ENCODE measurements at places on chromosomes 4 and X.

- DNase-seq: peak; percentile 2
Measured at GRCh38 chrX:23435575-23435974, 100.9 kb downstream of the PTCHD1 start.

DNA sequence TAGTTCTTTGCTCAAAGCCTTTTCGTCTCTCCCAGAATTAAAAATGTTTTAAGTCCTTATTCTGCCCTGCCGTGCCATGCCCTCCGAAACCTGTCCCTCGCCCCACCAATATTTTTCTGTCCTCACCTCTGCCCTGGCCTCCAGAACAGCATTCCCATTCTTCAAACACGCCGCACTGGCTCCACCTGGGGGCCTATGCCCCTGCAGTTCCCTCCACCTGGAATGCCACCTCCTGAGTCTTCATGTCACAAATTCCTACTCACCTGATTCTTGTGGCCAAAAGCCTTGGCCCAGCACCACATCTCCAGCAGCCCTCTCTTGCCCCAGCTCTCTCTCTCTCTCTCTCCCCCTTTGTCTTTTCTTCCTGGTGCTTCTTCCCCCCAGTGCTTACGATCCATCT, 91.6 kb downstream of the APBB2 start:
- DNase-seq: no peak

- DNase-seq: no peak
Measured at GRCh38 chr4:78776729-78777575, 802 bp downstream of the BMP2K start.

DNA sequence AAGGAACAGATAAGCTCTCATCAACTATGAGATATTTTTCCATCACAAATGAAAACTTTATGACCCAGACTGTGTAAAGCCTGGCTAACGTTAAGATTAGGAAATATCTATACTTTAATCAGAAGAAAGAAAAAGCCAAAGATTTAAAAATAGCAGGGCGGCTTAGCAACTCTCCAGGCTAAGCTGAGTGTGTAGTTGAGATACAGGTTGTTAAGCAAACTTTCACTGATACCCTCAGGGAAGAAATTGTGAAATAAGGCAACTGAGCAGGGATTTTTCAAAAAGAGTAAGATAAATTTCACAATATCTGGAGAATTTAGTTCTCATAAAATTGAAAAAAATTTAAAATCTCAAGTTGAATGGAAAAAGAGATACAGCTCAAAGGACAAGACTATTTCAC, 382.0 kb downstream of the RAPGEF2 start:
- no peak for DNase-seq

GRCh38 chr4:6658209-6658595, 17.7 kb downstream of the MRFAP1 start:
- DNase-seq: no peak

GRCh38 chr4:86283371-86283770, 76.5 kb downstream of the MAPK10 start:
- DNase-seq: no peak

- no peak for DNase-seq
Measured at GRCh38 chr4:10011885-10012284, 9.4 kb downstream of the SLC2A9 start.

- DNase-seq: peak; percentile 48
Measured at GRCh38 chr4:77187322-77187721, 30.3 kb downstream of the CCNG2 start.

- no peak for DNase-seq
Measured at GRCh38 chr4:173046818-173047217, 121.8 kb upstream of the GALNT7 start.

DNA sequence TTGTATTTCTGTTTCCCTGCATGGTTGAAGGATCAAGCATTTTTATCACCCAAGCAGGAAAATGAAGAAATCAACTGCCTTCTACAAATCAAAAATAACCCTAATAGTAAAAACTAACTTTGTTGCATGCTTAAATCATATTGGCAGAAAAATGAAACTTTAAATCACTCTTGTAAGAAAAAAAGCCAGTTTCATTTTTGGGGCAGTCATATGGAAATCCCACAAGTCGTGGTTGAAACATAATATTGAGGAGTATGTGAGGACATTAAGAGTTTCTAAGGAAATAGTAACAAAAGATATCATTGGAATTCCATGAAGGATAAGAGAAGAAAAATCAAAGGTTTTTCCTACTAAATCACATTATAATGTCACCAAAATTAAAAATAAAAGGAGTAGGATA, 8.4 kb downstream of the TEC start:
- no peak for DNase-seq

DNA sequence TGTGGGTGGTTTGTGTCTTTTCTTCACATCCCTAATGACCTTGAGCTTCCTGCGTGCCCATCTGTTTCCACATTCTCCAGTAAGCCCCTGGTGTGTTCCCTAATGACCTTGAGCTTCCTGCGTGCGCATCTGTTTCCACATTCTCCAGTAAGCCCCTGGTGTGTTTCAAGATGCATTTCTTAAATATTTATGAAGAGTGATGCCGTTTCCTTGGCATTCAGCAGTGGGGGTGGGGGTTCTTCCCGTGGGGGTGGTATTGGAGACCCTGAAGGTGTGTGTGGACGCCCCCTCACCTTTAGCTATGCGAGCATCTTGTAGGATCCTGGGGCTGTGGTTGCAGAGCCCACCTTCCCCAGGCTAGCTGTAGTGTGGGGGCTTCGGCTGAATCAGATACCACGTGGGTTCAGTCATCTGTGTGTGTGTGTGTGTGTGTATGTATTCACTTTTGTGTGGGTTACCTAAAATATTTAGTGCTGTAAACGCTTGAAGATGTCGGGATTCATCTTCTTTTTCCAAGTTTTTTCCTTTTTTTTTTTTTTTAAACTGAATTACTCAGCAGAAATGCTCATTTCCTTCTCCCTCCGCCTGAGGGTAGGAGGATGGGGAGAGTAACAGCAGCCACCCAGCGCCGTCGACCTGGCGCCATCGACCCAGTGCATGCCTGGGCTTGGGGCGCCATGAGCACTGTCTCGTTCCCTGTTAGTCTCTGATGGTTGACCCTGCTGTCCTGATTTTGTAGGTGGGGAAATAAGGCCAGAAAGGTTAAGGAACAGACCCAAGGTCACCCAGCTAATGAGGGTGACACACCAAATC, 9.9 kb downstream of the NSG1 start:
- no peak for DNase-seq

DNA sequence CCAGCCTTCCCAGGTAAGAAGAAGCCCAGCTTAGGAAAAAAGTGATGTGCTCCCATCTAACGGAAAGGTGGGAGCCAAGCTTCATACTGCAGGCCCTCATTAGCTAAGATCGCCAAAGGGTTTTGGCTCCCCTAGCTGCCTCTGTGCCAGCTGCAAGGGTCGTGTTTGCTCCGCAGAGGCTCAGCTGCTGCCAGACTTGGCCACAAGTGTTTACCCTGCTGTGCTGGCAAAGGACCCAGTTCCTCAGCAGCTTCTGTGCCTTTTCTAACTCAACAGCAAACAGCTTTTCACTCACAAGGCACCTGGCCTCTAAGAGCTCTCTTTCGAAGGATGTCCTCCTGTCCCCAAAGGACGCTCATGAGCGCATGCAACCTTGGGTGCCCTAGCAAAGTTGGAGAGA, 12.2 kb upstream of the VMA21 start:
- no peak for DNase-seq

DNA sequence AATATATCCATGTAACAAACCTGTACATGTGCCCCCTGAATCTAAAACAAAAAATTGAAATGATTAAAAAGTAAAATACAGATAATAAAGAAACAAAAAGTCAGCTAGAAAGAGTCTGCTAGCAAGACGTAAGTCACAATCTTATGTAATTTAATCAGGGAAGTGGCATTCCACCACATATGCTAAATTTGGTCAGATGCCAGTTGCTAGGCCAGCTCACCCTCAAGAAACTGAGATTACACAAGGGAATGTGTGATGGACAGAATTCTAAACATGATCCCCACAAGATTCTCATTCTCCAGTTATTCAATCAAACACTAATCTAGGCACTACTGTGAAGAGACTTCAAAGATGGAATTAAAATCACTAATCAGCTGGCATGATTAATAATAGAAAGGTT, 689.3 kb downstream of the CENPC start:
- DNase-seq: no peak

- DNase-seq: no peak
Measured at GRCh38 chr4:112895811-112896608, 153.4 kb upstream of the ANK2 start.

- no peak for DNase-seq
Measured at GRCh38 chr4:55351824-55352223, 5.8 kb downstream of the SRD5A3 start.

GRCh38 chr4:106369456-106370060, 980 bp upstream of the GIMD1 start:
- DNase-seq: no peak

GRCh38 chr4:105025263-105026017, 121.2 kb upstream of the TET2 start:
- DNase-seq: no peak

DNA sequence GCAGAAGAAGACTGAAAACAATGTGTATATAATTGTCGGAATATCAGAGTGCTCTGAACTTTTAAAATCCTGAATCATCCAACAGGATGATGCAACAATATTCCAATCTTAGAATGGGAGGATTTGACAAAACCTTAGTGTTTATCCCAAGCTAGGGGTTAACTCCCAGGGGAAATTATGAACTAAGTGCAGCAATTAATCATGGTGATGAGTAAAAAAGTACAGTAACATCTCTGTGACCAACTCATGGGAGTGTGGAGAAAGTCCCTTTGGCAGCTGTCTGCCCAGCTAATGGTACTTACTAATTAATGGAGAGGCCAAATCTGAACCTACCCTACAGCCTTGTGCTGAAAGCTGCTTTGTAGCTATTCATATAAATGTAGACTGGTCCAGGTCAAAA, 257.6 kb upstream of the DDX53 start:
- no peak for DNase-seq

- DNase-seq: no peak
Measured at GRCh38 chr4:151415978-151416377, 7.0 kb downstream of the FHIP1A start.

- DNase-seq: no peak
Measured at GRCh38 chr4:152956650-152957436, 20.7 kb downstream of the FHDC1 start.

DNA sequence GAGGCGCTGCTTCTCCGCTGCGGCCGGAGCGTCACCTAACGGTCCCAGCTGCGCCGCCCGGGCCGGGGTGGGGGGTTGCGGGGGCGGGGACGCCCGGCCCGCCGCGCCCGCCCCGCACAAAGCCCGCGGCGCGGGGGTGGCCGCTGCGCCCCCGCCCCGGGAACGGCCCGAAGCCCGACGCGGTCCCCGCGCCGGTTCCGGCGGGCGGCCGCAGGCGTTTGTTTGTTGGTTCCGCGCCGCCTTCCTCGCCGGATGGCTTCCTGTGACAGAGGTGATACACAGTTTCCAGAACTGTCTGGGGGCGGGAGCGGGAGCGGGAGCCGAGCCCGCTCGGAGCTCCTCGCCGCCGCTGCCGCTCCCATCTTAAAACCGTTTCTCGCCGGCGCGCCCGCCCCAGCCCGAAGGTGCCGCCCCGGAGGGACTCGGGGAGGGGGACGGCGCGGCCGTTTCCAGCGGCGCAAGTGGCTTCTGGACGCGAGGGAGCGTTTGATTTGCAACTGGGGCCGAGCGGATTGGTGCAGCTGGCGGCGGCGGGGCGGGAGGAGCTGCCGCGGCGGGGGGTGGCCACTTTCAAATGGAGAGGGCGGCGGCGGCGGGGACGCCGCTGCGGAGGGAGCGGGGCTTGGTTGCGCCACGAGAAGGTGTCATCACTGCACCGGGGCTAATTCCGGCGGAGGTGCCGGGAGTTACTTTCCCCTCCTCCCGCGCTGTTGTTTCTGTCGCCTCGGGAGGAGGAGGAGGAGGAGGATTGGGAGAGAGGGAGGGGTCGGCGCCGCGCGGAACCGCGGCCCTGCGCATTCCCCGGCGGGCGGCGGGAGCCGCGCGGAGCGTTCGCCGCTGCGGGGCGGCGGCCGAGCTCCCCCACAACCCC, 2.3 kb downstream of the JADE1 start:
- DNase-seq: no peak

DNA sequence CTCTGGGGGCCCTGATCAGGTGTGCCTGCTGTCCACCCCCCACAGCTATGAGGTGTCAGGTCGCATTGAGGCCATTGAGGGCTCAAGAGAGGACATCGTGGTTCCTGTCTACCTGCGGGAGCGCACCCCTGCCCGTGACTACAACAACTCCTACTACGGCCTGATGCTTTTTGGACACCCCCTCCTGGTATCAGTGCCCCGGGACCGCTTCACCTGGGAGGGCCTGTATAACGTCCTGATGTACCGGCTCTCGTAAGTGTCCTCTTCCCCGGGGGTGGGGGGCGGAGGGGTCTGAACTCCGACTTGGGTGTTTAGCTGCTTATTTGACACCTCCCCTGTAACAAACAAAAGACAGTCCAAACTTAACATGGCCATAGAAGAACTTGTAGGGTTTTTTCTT, 10.5 kb downstream of the USP11 start:
- no peak for DNase-seq

GRCh38 chr4:76858319-76858718, 39.6 kb downstream of the SOWAHB start:
- no peak for DNase-seq

DNA sequence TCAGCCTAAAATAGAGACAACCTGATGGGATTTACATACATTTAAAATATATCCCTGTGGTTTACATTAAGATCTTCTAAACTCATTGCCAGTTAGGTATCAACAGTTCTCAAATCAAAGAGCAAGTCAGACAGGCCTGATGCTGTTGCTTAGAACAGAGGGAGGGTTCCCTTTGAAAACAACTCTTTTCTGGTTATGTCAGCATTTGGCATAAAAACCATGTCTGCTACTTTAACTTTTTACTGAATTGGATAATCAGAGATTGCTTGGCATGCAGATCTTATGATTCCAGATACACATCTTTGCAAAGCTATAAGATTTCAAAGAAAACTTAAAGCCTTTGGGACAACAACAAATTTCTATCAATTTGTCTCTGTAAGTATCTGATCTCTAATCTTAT, 140.8 kb downstream of the CPE start:
- no peak for DNase-seq

DNA sequence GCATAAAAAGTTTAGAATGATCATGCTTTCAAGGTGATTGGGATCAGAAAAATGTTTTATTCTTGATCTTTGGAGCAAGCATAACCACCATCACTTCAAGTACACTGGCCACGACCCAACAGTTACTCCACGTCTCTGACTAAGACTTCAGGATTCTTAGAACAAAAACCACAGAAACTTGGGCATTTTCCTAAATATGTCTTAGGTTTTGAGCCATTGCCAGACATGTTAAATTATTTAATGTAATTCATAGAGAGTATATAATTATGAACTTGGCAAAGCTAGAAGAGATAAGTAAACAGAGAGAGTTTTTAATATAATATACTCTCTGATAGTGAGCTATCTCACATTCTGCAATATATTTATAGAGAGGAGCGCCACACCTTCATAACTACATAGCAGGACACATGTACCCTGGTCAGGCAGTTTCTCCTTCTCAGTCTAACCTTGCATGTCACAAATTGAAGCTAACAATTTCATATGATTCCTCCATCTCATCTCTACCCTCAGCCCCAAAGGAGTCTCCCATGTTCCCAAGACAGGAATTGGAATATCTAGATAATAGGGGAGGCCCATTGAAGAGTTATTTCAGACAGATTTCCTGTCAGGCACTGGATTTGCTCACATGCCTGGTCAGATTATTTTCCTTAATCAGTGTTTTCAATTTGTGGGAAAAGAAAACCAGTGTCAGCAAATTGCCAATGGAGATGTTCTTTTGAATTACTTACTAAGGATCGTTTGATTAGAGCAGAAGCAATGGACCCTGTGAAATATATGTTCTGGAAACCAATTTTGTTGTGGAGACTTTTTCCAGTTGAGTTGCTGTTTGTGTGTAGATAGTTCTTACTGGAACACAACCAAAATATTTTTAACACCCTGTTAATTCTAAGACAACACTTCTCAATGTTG, 61.7 kb upstream of the GUCY1A1 start:
- no peak for DNase-seq

GRCh38 chrX:156003486-156004185, 6.1 kb downstream of the IL9R start:
- DNase-seq: no peak

Measured in cerebellar nuclear complex (tissue), 1 donor.